ENCODE measurements at places on chromosomes 5 and 9.

DNA sequence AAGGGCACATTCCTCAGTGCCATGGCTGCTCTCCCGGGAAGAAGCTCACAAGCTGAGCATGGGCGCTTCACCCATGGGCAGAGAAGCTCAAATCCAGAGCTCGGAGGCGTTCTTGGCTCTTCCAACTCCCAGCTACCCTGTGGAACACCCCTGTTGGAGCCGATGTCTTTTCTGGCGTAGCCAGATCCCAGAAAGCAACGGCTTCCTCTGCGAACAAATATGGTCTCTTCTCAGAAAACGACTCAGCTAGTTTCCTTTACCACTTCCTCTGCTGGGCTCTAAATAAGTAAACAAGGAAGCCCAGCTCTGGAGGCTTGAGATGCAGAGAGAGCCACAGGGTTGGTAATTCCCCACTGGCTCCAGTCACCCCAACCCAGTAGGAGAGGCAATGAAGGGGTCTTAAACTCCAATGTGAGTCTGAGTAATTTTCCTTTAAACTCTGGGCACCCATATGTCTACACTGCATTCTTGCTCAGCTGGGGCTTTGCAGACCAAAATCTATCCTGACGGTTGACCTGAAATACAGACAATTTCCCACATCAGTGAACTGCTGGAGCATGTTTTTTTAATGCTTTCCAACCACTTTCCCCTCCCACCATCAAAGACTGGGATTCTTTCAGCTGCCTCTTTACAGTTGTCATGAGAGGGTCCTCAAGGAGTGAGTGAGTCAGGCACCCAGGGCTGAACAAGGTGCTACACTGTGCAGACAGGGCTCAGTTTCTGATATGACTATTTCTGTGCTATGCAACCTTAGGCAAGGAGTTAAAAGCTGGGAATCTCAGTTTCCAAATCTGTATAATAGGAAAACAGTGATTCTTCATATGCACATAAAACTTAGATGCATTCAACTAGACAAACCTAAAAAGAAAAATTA is at the start of gene LCP2:
TSS of gene LCP2 (minus strand) at position 189 of the 874 bp plus-strand sequence. CDS start at position 23, 166 bp downstream.
- DNase-seq, result no peak

GRCh38 chr5:7850395-7851239 is at the start of gene CFAP90:
CFAP90 (minus strand) TSS chr5:7851133; CDS start chr5:7851021, 112 bp downstream.
- no peak for DNase-seq

DNA sequence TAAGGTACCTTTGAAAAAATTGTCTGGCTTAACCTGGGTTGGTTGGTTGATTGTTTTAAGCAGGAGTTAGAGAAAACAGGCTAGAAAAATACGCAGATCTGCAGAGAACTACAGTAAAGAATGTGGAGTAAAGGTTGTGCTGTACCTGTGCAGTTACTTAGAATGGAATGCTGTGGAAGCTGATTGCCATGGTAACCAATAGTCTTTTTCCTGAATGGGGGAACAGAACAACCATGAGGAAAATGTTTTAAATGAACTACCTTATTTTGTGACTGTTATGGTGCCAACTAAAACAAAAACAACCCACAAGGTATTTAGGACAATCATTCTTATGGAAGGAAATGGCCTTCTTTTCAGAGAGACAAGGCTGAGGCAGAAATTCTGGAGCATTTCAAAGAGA is 4.8 kb upstream of the HOMER1 start:
- DNase-seq, result no peak

GRCh38 chr5:55771175-55771655 is 33.4 kb downstream of the DDX4 start:
- DNase-seq, result no peak

DNA sequence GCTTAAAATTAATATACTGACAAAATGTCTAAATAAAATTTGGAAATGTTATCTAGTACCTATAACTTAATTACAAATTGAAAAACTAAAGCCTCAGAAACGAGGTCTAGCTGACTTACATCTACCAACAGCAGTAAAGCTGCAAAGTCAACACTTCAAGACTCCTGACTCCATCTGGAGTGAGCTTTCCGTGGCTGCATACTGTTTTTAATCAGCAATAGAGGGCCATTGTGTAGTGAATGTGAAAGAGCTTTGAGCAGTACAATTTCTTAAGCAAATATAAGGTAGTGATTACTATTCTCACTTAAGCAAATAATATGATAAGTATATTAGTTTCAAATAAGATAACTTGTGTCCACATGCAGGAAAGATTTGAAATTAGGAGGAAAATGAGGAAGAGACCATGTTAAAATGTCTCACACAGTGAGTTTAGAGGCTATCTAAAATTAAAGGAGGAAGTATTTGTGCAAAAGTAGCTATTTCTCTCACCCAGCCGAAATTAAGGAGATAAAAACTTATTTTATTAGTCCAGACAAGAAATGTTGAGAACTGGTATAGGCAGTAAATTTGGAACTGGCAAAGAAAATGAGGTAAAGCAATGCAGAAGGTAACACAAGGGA is 6.4 kb downstream of the SPINK6 start:
- DNase-seq, result no peak

- no peak for DNase-seq
Measured at GRCh38 chr9:100466829-100467221, 6.1 kb upstream of the TMEFF1 start.

GRCh38 chr9:95635986-95636671 is 119.4 kb upstream of the PTCH1 start:
- DNase-seq, result no peak

DNA sequence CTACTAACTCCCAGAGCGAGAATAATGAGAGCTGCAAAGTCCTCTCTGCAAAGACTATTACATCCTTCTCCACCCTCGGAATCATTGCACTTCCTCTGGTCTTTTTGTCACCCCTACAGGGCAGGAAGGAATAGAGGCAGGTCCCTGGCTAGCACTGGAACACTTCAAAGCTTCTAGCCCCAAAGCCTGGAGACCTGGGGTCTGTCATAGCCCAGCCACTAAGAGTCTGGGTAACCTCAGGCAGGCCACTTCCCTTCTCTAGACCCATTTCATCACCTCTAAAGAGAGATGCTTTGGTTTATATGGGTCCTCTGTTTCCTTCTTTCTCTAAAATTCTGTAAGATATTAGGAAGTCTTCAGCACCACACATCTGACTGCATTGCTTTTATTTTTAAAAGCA is 6.7 kb downstream of the ADRB2 start:
- no peak for DNase-seq

DNA sequence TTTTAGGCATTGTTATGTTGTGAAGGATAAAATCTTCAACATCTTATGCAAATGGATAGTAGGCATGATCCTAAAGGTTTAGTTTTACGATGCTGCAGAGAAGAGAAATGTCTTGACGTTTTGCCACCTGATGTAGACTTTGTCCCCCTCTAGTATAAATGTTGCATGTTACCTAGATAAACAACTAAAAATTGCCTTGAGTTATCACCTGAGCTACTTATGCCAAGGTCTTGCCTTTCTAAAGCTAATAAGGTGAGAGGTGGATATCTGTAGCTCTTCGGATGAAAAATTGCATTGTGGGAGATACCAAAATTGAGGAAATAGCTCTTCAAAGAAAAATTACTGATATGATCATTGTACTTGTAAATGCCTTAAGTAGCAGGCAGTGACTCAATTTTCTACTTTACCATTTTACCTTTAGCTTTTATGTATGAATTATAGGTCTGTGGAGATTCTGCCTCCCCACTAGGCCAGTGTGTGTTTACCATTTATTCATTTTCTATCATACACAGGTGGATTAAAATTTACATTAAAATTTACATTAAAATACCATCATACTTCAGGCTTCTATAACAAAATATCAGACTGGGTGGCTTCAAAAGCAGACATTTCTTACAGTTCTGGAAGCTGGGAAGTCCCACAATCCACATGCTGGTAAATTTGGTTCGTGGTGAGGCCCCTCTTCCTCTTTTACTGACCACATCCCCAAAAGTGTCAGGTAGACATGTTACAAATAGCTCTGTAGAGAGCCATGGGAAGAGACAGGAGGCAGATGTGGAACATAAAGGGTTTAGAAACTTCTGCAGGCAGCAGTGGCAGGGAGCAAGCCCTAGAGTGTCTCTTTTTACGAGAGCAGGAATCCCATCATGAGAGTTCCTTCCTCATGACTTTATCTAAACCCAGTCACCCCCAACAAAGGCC is 100.7 kb upstream of the ERBIN start:
- DNase-seq, result no peak

GRCh38 chr9:16824545-16825330 is 45.7 kb downstream of the BNC2 start:
- DNase-seq, result peak; percentile 20

- peak; percentile 37 for DNase-seq
Measured at GRCh38 chr5:57175551-57176309, 1.9 kb downstream of the GPBP1 start.

DNA sequence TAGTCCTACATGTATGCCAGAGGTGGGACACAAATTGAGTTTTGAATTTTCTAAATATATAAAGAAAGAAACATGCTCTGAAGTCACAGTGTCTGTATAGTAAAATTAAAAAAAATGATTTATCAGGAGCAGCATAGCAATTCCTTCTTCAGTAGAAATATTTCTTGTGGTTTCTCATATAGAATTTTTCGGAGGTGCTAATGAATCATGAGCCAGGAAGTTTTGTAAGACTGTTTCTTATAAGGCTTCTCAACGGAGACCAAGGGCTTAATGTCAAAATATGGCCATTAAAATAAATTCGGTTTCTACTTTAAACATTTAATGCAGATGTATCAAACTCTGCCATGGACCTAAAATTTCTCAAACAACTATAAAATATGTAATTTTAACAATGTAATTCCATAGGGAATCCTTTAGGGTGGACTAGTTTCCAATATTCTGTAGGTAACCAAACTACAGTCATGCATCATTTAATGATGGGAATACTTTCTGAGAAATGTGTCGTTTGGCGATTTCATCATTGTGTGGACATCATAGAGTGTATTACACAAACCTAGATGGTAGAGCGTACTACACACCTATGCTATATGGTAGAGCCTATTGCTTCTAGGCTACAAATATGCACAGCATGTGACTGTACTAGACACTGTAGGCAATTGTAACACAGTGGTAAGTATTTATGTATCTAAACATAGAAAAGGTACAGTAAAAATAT is 66.3 kb downstream of the ANKRD55 start:
- no peak for DNase-seq

GRCh38 chr5:142803428-142804125 is 33.4 kb downstream of the ARHGAP26 start:
- no peak for DNase-seq

DNA sequence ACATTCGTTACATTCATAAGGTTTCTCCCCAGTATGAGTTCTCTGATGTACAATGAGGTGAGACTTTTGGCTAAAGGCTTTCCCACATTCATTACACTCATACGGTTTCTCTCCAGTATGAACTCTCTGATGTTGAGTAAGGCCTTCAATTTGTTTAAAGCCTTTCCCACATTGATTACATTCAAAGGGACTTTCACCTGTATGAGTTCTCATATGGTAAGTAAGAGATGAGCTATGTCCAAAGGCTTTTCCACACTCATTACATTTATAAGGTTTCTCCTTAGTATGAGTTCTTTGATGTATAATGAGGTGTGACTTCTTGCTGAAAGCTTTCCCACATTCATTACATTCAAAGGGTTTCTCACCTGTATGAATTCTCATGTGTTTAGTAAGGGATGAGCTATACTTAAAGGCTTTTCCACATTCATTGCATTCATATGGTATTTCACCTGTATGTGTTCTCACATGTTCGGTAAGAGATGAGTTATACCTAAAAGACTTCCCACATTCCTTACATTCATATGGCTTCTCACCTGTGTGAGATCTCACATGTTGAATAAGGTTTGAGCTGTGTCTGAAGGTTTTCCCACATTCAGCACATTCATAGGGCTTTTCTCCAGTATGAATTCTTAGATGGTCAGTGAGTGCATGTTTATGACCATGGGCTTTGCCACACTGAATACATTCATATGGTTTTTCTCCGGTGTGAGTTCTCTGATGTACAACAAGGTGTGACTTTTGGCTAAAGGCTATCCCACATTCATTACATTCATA is 13.5 kb downstream of the ZFP37 start:
- no peak for DNase-seq

- no peak for DNase-seq
Measured at GRCh38 chr9:136824496-136825225, 16.9 kb downstream of the RABL6 start.

DNA sequence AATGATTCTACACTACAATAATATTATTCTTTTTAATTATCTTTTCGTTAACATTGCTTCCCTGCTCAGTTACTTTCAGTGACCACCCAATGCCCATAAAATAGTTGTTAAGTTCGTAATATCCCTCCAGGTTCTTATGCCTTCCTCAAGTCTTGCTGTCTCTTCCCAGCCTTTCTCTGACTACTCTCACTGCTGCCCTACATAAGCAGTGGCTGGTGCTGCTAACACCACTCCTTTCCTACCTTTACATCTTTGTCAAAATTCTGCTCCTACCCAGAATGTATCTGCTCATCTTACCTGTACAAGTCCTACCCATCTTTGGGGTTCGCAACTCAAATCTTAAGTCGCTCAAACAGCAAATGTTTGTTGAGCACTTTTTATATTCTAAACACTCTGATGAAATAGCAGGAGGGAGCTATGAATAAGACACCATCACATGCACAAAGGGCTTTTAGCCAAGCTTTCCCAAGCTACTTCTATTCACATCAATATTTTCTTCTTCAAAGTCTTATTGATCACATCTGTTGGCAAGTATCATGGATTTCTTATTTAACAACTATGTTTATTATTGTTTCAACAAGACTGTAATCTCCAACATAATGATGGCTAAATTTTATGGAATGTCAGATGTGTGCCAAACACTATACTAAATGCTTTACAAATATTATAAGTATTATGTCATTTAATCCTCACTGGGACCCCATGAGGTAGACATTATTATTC is 29.5 kb downstream of the SLC25A46 start:
- DNase-seq, result no peak

DNA sequence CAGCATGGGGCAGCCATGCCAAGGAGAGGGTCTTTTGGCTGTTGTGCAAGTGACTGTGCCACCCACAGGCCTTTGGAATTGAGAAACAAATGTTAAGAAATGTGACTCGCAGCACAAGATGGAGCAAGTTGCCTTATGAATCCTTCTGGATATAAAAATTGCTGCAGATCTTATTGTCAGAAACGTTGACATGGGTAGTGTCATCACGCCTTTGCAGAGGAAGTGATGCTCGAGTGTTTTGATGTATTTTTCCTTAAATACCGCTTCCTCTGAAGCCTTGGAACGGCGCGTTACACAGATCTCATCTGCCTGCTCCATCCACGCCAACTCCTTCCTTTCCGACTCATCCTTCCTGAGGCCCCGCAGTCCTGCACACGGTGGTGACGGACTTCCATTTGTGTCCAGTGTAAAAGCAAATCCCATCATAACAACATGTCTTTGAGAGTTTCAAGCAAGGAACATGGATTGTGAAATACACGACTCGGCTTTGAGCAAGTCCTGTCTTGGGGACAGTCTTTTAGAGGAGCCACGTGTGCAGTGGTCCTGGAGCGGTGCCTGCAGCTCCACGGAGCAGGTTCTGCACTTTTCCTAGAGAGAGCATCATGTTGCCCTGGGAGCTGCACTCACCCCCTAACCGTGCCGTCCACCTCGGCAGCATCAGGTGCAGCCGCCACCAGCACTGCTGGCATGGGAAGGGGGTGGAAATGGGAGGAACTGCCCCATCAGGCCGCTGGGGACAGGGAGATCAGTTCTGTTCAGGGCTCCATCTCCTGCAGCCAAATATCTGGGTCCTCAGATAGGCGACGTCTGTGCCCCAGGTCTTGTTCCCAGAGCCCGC is 15.1 kb downstream of the ROPN1L start:
- no peak for DNase-seq

- DNase-seq, result no peak
Measured at GRCh38 chr5:76952795-76953536, at the start of gene CRHBP. CRHBP (plus strand) TSS chr5:76953045; CDS start chr5:76953135, 90 bp downstream.

- no peak for DNase-seq
Measured at GRCh38 chr5:44697025-44697424, 111.7 kb upstream of the MRPS30 start.

GRCh38 chr9:100926366-100926765 is 102.2 kb upstream of the PLPPR1 start:
- DNase-seq, result no peak

All from RWPE1 (cell line).